Stimulated activated CD4-positive, alpha-beta T cell treated with anti-CD3 and anti-CD28 coated beads, Interleukin-12 subunit alpha, Interleukin-12 subunit beta, amount 100 ng/mL, for 24 hours (primary cell): ENCODE measurements at places on chromosomes 12 and 14.

DNA sequence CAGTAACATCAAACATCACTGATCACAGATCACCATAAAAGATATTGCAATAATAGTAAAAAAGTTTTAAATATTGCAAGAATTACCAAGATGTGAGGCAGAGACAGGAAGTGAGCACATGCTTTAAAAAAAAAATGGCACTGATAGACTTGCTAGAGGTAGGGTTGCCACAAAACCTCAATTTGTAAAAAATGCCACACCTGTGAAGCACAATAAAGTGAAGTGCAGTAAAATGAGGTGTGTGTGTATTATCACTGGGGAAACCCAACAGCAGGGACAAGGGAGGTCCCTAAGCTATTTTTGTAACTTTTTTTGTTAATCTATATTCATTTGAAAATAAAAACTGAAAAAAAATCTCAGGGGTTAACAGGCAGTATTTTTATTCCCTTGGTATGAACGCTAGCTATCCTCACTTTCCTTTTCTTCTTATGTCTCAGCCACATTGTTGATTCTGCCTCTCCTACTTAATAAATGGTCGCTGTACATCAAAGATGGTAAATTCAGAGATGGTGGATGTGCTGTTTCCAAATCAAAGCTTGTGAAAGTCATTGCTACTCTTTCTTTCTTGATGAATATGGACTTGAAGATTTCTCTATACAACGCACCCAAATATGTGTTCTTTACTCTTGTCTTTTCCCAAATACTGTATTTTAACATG, 14.0 kb upstream of the KLRD1 start:
- no peak for DNase-seq

DNA sequence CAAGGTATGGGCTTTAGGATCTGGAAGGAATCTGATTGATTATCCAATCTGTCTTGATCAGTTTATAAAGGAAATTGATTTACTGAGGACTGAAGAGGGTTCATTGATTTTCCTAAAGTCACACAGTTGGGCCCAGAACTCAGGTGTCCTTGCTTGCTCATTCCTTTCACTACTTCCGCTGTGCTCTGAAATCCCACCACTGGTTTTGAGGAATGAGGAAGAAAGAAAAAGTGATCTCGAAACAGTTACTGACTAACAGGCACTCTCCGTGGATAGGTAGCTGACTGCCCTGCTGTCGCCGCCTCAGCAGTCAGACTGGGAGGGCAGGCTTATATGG, at the start of gene FITM1:
FITM1 (plus strand) TSS at position 280 of the 337 bp plus-strand sequence. CDS start 905 bp downstream, outside the sequence.
- no peak for DNase-seq

DNA sequence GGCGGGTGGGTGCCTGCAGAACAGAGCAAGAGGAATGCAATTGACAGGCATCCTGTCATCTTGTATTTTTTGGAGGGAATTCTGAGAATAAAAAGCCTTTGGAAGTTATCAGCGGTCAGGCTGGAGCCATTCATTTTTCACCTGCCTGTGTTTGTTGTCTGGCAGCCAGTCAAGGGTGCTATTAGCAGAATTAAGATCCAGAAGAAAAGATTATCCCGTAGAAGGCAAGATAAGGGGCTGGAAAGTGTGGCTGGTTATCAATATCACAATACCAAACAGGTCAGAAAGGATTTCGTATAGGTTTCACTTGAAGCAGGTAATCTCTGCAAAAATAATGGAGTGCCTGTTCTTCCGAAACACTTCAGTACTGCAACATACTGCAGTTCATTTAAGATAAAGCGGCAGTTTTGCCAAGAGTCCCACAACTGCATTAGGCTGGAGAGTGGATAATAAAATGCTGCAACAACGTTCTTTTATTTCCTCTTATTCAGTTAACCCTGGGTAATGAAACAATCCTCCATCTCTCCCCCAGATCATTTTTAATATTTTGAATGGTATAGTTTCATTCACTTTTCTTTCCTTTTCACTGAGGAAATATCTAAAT, 171.2 kb upstream of the CDKN3 start:
- DNase-seq: no peak

- no peak for DNase-seq
Observed at GRCh38 chr12:43352001-43352400, 200.0 kb downstream of the ADAMTS20 start.
